Stimulated activated CD8-positive, alpha-beta memory T cell treated with anti-CD3 and anti-CD28 coated beads, Interleukin-12 subunit alpha, Interleukin-12 subunit beta, amount 100 ng/mL, for 4 hours (primary cell): ENCODE measurements at places on chromosomes 4 and X.

DNA sequence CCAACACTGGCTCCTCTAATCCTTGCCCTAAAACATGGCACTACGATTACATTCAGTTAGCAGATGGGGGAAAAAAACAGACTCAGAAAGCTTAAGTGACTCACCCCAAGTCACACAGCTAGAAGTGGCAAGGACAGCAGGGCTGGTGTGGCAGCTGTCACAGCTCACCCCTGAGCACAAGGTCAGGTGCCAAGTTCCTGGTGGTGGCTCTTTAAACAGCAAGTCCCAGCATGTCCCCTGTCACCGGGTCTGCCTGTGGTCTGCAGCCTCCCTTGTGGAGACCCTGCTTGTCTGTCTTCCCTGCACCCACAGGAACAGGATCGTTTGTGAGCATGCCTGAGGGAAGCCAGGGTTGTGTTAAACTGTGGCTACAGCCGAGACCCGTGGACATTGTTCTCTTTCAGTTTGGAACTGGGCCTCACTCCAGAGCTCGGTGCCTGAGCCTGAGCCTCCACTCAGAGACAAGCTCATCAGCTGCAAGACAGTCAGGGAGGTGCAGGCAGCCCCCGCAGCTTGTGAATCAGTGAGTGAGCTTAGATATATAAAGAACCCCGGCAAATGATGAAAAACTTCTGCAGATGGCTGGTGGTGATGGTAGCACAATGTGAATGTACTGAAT, 260.8 kb downstream of the BCOR start:
- no peak for DNase-seq

GRCh38 chr4:139761461-139761860, 95.8 kb downstream of the MGST2 start:
- no peak for DNase-seq

GRCh38 chr4:48203819-48204218, 65.8 kb downstream of the TEC start:
- no peak for DNase-seq

GRCh38 chrX:121858867-121859647, 811.6 kb downstream of the GLUD2 start:
- no peak for DNase-seq

GRCh38 chrX:5155301-5155700, 1073.4 kb downstream of the NLGN4X start:
- DNase-seq = no peak

GRCh38 chr4:20590849-20591248, 109.4 kb upstream of the PACRGL start:
- DNase-seq = no peak

- DNase-seq = no peak
Measured at GRCh38 chr4:64251781-64252180, 157.5 kb downstream of the TECRL start.

DNA sequence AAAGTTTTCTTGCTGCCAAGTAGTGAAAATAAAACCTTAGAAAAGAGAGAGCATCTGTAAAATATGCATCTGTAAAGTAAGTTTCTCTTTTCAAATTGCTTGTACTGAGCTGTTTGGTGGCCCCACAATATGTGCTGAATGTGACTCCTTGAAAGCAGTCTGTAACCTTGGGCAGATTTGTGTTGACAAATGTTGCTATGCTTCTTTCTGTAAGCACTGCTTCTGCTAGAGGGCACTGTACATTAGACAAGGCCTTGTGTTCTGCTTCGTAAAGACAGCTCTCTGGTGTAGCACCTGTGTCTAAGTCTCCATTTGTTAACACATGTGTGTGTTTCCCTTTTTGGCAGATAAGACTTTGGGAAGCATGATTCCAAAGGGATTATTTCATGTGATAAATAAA, 56.6 kb upstream of the NRK start:
- no peak for DNase-seq

DNA sequence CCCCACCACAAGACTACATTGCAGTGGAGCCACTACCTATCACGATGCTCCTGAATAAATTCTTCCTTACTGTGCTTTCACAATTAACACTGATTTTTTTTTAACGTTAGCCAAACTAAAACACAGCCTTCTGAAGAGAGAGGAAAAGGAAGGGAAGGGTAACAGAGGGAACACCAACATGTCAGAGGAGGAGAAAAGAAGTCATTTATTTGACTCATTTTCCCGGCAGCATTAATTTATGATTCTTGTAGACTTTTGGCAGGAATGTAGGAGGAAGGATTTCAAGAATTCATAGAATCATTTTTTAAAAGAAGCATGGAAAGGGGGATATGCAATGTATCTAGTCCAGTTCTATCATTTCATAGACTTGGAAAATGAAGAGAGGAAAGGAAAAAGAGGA, 74.3 kb upstream of the IQCM start:
- no peak for DNase-seq

DNA sequence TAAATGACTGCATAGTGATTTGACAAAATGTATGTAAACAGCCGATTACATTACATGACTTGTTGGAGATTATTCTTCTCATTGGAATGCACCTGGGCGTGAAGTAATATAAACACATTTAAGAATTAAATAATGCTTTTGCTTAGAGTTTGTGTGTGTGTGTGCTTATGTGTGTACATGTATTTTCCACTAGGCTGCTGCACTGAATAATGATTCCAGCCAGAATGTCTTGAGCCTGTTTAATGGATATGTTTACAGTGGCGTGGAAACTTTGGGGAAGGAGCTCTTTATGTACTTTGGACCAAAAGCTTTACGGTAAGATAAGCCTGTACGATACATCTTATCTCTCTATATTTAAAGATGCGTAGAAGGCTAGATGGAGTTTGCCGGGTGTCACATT, 12.6 kb downstream of the NEIL3 start:
- no peak for DNase-seq

GRCh38 chr4:132513491-132513890, 635.6 kb upstream of the PCDH10 start:
- no peak for DNase-seq

DNA sequence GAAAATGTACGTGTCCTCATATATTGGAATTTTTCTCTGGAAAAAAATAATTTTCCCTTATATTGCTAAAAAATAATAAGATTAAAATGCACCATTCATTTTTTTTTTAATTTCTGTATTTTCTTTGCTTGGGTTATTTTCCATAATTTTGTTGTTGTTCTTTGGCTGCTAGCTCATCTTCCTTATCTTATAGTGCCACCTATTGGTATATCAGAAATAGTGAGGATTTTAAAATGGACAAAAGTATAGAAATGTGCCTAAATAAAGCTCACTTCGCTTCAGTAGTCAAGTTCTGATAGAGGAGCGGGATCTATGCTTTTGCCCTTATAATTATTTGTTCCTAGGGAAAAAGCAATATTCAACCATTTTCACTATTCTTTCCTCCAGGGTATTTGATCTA, 134.8 kb downstream of the NAP1L3 start:
- DNase-seq = no peak

DNA sequence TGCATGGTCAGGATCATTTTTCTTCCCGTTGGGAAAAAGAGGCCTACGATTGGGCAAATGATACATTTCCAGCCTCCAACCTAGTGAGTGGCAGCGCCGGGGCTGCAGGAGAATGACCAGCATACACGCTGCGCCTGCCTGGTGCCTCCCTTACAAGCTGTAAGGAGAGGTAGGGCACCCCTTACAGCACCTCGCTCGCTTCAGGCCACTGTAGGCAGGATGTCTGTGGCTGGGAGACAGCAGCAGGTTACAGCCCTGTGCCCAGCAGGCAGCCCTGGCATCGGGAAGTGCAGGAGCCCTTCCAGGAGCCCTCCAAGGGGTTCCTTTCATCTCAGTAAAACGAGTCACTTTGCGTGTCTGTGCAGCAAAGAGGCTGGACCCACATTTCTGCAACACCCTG, 88.4 kb downstream of the EVC start:
- no peak for DNase-seq

DNA sequence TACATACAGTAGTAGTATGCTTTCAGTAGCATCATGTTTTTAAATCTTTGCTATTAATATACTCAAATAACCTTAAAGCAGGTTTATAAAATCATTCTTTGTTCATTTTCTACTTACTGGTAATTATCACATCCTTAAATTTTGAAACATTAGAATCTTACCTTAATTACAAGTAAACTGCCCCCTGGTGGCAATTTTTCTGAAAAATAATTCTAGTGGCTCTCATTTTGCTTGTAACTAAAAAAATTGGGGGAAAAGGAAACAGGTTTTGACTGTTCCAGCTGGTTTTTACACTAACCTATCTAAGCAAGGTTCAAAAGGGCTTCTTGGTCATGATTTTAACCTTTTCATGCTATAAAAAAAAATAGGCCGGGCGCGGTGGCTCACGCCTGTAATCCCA, 18.5 kb upstream of the DCAF4L1 start:
- DNase-seq = no peak

GRCh38 chr4:84719115-84719514, 136.2 kb downstream of the CDS1 start:
- no peak for DNase-seq

GRCh38 chr4:7822877-7823276, 116.8 kb downstream of the AFAP1 start:
- no peak for DNase-seq

GRCh38 chr4:53557669-53558064, 33.6 kb downstream of the LNX1 start:
- DNase-seq = no peak

GRCh38 chr4:94545296-94545695, 93.6 kb downstream of the PDLIM5 start:
- no peak for DNase-seq

GRCh38 chrX:115616943-115617563, 56.1 kb downstream of the PLS3 start:
- no peak for DNase-seq

DNA sequence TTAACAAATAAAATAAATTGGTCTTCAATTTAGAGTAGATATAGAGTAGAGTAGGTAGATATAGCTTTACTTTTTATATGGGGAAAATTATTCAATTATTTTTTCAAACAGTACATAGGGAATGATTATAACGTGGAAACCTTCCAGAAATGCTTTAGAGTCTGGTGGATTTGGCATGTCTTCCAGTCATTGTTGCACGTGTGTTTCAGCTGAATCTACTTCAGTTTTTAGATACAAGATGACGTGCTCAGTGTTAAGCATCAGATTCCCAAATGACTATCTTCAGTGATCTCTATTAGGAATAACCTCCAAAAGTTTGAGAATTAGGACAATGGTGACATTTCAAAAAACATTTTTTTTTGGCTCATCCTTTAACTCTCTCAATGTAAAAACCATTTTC, 616.9 kb downstream of the ANKRD50 start:
- no peak for DNase-seq

DNA sequence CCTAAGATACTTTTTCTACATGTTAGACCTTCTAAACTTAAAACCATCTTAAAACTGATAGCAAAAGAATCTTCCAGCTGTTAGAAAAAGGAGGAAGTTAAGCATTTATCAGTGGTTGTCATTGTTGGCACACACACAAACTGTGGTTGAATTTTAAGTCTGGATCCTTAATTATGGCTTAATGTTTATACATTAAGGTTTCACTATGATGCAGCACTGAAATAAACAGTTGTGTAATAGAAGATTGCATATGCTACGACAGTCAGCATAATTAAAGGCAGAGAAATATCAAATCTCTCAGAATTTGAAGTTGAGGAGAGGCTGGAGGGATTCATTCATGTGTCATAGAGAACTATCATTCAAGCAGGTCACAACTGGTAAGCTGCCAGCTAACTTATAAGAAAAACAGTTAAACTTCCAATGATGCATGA, 32.3 kb downstream of the ADGRA3 start:
- DNase-seq = no peak

GRCh38 chr4:185036019-185036418, 17.7 kb downstream of the HELT start:
- no peak for DNase-seq

DNA sequence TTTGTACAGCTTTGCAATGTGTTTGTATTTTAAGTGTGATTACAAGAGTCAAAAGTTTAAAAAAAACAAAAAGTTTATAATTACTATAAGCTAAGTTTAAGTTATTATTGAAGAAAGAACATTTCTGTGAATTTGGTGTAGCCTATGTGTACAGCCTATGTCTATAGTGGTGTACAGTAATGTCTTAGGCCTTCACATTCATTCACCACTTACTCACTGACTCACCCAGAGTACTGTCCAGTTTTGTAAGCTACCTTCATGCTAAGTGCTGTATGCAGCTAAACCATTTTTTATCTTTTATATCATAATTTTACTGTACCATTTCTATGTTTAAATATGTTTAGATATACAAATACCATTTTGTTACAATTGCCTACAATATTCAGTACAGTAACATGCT, 182.3 kb downstream of the RPA4 start:
- no peak for DNase-seq

DNA sequence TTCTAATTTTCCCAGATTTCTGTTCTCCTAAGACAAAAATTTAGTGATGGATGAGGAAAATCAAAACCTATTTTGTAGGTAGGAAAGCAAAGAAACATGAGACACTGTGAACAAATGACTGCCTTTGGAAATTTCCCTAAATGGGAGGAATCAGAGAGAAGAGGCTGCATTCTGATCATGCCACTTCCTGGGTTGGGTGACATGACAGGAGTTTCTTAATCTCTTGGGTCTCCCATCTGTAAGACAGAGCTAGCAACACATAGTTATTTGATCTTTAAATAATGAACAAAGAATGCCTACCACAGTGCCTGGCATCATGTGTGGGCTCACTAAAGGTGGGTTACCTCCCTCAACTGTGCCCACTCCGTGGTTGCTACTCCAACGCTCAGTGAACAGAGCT, 57.1 kb downstream of the CCDC149 start:
- DNase-seq = no peak

DNA sequence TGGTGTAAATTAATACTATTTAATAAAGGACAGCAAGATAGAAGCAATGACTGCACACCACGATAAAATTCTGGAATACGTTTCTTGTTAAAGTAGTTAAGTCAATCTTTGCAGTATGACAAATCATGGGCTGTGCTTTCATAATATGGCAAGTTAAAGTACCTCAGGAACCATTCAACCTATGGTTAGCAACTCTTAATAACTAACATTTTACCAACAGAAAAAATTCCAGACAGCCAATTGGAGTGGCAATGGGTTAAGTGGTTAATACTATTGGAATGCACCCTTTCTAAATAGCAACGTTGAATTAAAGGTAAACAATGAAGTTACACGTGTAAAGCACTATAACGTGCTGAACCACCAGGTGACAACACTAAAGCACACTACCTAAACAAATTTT, 72.4 kb upstream of the ZCCHC13 start:
- no peak for DNase-seq

DNA sequence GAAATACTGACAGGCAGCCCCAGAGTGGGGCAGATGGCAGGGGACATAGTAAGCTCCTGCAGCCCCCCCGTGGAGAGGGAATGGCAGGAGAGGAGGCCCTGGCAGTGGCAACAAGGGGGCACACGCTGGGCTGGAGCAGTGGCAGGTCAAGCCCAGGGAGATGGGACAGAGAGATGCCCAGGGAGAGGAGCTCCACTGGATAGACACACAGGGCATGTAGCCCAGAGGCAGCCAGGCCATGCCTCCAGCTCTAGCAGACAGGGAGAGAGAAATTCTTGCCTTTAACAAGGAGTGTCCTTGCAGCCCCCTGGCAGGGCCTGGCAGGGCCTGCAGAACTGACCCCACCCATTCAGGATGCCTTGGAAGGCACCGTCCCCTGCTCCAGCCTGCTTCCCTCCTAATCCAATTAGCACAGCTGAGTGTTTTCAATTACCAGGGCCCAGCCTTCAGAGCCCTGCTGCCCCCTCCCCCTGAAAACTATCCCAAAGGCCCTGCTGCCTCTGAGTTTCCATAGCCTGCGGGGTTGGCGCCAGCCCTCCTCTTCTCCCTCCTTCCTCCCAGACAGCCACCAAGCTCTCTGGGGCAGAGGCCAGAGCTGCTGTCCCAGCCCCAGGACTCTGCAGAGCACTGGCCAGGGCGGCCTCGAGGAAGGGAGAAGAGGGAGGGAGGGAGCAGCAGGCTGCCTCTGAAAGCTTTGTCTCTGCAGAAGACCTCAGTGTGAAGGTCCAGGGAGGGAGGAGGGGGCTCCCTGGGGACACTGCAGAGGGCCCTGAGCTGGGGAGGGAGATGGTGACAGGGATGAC, 12.5 kb downstream of the L1CAM start:
- no peak for DNase-seq
